Omental fat pad (tissue), 4 donors: ENCODE measurements at places on chromosomes 4 and X.

GRCh38 chr4:105453550-105454205 is 20.2 kb downstream of the PPA2 start:
- DNase-seq, result no peak

GRCh38 chr4:9954468-9954867 is 66.8 kb downstream of the SLC2A9 start:
- DNase-seq, result no peak

- DNase-seq, result no peak
These were observed 901.5 kb downstream of the ARAP2 start for GRCh38 chr4:35342833-35343232.

DNA sequence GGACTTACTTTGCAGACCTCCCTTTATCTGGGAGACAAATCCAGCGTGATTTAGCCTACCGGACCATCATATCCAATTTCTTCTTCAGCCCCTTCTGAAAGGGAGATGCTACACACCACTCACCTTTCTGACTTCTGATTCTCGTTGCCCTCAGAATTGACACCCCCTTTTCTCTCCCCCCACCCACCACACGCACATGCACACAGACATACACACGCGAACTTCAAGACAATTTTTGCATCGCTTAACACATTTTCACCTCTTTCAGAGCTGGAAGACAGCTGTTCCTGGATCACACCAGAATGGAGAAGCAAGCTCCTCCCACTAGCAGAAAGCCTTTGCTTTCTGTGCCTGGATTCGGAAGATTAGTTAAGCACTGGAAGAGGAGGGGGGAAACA is 1.0 kb upstream of the SNCA start:
- no peak for DNase-seq
